Neural crest cell (in vitro differentiated cells): ENCODE measurements at places on chromosomes 7 and 10. TPM values are rescaled to one million over a fixed set of nuclear protein-coding genes. Genes with fewer than 3 reads are reported as not detected.
A peak's percentile ranks its signal among the peaks of the same experiment; 100 is the strongest.

GRCh38 chr7:43018446-43018845, 86.3 kb downstream of the MRPL32 start:
- DNase-seq: no peak

DNA sequence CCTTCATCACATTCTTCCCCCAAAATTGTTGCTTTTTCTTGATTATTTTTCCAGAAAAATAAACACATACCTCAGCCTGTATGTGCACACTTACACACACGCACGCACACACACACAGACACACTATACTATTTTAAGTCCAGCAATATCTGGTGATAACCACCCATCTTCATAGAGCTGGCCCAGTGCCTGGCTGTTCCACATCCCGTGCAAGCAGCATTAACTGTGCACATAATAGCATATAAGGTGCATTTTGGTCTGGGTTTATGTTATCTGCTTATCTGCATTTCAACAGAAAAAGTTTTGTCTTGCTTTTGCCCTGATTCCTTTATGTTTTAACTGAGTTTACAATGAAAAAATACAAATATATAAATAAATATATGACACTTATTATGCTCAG, 143.1 kb upstream of the KLF6 start:
- DNase-seq: no peak

DNA sequence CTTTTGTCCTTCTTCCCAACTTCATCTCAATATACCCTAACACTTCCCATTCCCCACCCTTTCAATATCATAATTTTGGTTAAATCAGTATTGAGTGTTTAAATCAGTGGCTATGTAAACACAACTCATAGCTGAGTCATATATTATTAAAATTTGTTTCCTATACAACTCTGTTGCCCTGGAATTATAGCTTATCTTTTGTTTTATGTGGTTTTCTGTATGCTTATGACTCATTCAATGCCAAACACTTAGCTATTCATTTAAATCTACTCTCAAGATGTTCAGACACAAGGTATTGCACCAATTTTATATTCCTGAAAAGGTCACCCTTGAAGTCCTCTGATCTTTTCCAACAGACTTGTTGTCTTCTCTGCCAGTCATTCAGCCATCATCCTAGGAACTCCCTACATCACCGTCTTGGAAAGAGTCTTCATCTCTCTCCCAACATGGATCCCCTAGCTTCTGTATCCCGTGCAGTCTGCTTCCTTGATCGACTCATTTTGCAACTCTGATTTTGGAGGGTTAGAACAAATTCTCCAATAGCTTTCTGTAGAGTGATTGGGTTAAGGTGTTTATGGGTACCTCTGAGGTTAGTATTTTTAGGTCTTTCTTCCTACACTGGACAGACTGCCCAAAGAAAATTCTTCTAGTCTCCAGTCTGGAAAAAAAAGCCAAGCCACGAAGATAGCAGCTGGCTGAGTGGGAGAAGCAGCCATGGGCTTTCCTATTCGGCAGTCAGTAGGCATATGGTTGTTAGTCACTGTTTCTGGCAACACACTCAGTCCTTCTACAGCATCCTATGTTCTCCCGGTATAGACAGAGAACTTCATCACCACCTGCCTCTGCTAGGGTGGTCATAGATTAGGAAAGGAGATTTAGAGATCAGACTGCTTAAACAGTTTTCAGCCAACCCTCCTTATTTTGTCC, 102.1 kb downstream of the CRPPA start:
- DNase-seq: no peak

DNA sequence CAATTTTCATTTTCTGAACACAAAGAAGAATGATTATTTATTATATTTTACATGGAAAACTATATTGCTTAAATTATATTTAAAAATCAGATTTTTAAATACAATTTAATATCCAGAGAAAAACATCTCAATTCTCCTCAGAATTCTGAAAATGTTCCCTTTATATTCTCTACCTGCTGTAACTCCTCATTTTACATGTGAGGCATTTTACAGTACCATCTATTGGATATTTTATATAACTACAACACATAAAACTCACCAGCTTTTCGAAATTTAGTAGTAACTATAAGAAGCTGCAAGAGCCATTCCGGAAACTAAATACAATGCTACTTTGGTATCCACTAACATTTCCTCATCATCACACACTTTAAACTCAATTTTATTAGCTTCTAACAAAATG, 264.6 kb downstream of the DGKB start:
- no peak for DNase-seq

GRCh38 chr10:132458586-132459300, 61.7 kb downstream of the PWWP2B start:
- DNase-seq: peak; percentile 84

The LIPN gene
- total RNA-seq: not detected in 2 replicates

The HPS1 gene
- 45.2 and 46.9 TPM in 2 replicates for total RNA-seq

The SPDYE9 gene
- total RNA-seq: not detected in 2 replicates

The DIP2C gene
- total RNA-seq: 21.7 and 22.7 TPM in 2 replicates
